Cortex of kidney (tissue), 1 donor: ENCODE measurements at places on chromosomes 2 and 18.

GRCh38 chr2:10000541-10000940, 42.8 kb upstream of the KLF11 start:
- DNase-seq, result no peak

DNA sequence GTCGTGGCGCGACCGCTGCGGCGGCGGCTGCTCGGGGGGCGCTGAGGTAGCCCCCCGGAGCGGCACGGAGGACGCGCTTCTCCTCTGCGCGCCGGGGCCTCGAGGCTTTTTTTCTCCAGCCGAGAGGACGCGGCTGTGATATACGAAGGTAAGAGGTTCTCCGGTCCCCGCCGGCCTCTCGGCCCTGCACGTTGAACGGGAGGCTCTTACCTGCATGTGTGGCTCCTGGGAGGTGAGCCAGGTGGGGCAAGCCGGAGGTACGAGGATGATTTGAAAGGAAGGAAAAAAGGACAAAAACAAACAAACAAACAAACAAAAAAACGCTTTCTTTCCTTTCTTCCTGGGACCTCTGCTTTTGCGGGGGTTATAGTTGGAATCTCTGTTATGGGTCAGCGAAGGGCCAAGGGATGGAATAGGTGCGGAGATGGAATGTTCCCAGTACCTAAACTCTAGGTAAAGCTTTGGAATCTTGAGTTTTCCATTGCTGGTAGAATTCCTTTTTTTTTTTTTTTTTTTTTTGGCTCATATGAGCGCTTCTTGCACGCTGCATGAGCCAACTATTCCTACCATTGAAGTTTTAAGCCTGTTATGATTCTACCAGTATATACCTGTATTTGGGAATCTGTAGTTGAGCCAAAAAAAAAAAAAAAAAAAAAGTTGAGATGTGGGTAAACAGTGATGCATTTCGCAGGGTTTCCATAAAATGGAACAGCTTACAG, 674 bp downstream of the PTPN4 start:
- no peak for DNase-seq

- no peak for DNase-seq
Observed at GRCh38 chr18:22572341-22572740, 154.6 kb upstream of the CTAGE1 start.

GRCh38 chr2:148237911-148238310, 217.0 kb downstream of the MBD5 start:
- DNase-seq, result no peak

DNA sequence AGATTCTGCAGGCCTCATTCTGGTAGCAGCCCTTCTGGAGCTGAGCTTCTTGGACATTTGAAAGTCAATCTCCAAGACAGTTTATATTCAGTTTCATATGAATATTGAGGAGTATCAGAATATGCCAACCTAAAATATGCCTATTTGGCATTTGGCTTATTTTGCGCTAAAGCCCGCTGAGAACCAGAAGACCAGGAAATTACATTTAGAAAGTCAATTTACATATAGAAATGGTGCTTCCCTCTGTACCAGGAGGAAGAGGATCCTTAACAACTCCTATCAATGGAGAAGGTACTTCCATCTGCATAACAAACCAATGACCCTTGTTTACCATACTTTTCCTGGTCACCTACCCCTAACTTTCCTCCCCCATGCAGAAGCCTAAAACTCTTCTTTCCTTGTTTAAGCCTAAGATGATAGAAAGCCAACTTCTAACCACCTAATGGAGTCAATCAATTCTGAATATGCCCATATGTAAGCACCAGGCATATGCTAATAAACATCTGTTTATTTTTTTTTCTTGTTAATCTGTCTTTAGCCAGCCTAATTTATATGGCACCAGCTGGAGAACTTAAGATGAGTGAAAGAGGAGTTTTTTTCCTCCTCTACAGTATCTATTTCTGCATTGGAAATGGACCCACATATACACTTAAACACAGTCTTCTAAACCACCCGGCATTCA, 57.0 kb upstream of the DYNC1I2 start:
- no peak for DNase-seq

GRCh38 chr2:72892506-72893173, 5.4 kb downstream of the SPR start:
- no peak for DNase-seq

- DNase-seq, result no peak
Observed at GRCh38 chr2:55885127-55885943, 38.2 kb downstream of the EFEMP1 start.

DNA sequence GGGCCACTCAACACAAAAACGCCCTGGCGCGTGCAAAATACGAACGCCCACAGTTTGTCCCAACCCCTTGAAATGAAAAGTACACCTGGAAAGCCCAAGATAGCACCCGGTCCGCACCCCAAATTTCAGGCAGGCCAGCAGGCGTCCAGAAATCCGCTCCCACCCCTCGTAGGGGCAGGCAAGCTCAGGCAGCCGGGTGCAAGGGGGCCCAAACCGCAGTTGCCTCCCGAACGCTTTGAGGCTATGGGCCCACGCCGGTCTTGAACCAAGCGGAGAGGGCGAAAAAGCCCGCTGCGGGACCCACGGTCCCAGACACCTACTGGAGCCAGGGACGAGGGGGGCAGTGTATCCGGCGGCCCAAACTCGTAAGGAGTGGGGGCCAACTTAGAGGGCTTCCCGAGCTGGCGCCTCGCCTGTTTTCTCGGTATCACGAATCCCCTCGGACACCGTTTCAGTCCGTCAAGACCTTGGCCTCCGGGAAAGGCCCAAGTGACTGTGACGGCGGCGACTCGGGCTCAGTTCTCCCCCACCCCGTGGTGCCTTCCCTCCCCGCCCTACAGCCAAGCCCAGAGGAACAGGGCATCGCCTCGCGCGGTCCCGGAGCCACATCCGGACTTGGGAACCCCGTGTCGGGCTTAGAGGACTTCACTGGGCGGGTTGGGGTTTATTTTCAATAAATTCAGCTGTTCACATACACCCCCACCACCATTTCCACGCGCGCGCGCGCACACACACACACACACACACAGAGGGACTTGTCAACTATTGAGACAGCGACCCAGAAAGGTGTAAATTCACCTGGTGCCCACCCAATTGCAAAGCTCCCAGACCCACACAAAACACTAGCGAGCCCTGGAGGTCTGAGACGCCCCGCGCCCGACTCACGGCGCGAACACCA, 6.2 kb upstream of the SATB2 start:
- DNase-seq, result no peak

DNA sequence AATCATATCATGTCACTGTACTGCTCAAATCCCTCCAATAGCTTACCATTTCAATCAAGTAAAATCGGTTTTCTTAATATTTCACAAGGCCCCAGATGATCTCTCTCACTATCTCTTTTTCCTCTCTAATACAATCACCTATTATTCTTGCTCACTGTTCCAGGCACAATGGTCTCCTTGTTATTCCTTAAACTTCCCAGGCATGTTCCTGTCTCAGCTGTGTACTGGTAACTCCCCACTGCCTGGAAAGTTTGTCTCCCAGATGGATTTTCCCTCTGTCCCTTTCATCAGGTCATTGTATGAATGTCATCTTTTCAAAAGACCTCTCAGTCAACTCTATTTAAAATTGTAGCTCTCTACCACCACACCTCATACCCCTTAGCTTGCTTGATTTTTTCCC, 30.7 kb upstream of the FANCL start:
- no peak for DNase-seq

- DNase-seq, result no peak
Observed at GRCh38 chr2:54967759-54968365, 82.4 kb downstream of the RTN4 start.

DNA sequence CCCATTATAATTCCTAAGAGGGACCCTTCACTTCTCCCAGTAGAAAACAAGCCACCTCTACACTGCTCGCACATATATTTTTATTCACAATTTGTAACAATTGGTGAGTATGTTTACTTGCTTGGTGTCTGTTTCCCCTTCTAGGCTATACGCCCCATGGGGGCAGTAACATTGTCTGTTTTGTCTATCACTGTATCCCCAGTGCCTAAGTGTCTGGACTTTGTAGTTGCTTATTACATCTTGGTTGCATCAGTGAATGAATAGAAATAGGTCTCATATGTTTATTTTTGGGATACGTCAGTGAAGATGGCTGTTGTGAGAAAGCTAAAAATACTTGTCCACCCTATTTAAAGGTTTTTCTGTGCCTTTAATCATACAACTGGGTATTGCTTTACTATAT, 87.4 kb upstream of the ITGB6 start:
- no peak for DNase-seq

- DNase-seq, result no peak
Observed at GRCh38 chr2:16050908-16051489, 110.6 kb downstream of the MYCN start.

GRCh38 chr2:216724190-216724589, 28.8 kb upstream of the IGFBP5 start:
- DNase-seq, result no peak

GRCh38 chr2:158539176-158540005, 82.6 kb downstream of the PKP4 start:
- DNase-seq, result no peak

GRCh38 chr2:219469186-219469724, 29.4 kb upstream of the GMPPA start:
- no peak for DNase-seq

GRCh38 chr18:38047820-38048219, 482.2 kb upstream of the CELF4 start:
- DNase-seq, result no peak

DNA sequence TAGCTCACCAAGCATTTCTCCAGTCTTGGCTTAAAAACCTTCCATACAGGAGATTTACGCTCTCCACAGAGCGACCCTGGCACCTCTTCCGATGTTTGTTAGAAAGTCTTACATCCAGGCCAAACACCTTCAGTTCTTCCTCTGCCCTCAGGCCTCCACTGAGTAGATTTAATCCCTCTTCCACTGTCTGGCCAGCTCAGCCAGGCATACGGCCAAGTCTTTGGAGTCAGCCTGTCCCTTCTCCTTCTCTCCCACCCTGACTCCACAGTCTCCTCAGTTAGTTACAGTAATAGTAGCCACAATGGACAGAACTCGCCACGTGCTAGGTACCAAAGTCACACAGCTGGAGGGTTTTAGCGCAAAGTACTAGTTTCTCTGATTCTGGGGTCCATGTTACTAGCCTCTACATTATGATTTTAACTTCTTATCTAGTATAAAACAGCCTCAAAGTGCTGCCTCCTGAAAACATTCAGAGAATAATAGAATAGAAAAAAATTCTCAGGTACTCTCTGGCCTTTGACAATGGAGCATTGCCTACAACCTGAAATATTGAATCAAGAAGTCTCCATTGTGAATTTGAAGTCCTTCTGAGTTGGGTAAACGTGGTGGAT, 39.5 kb downstream of the THNSL2 start:
- DNase-seq, result no peak

DNA sequence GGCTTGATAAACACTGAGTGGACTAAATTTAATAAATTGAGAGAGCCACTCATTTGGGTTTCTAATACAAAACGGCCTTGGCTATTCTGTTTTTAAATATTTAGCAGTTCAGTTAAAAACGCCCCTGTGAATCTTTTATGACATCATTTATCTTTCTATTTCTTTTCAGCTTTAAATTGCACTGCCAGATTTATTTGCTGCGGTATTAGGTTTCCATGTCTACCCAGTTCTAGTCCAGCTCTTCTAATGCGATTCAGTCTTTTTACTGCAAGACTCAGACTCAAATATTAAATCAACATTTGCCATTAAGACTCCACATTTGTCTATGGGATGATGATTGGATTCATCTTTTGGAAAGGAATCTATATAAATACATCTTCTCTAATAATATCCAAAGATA, 2174.3 kb upstream of the PIK3C3 start:
- DNase-seq, result no peak

- no peak for DNase-seq
Observed at GRCh38 chr18:13485604-13486003, 240.8 kb downstream of the FAM210A start.

GRCh38 chr18:58336605-58337004, 292.3 kb downstream of the ALPK2 start:
- DNase-seq, result no peak

- no peak for DNase-seq
Observed at GRCh38 chr18:54558609-54559585, 32.1 kb upstream of the DYNAP start.

- no peak for DNase-seq
Observed at GRCh38 chr18:79521416-79522205, 125.9 kb downstream of the NFATC1 start.

DNA sequence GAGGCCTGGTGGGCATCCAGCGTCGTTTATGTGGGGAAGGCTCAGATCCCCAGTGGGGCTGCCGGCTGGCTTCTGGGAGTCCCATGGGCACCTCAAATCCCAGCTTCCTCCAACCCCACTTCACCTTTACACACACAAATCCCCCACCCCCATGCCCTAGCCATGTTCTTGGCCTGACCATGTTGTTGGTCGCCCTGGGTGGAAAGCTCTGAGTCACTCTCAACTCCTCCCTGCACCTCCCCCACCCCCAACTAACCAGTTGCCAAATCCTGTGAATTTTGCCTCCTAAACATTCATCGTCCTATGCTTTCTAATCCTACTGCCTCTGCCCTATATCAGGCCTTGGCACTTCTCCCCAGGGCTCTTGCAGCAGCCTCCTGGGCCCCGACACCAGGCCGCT, 6.4 kb downstream of the TNS1 start:
- no peak for DNase-seq

DNA sequence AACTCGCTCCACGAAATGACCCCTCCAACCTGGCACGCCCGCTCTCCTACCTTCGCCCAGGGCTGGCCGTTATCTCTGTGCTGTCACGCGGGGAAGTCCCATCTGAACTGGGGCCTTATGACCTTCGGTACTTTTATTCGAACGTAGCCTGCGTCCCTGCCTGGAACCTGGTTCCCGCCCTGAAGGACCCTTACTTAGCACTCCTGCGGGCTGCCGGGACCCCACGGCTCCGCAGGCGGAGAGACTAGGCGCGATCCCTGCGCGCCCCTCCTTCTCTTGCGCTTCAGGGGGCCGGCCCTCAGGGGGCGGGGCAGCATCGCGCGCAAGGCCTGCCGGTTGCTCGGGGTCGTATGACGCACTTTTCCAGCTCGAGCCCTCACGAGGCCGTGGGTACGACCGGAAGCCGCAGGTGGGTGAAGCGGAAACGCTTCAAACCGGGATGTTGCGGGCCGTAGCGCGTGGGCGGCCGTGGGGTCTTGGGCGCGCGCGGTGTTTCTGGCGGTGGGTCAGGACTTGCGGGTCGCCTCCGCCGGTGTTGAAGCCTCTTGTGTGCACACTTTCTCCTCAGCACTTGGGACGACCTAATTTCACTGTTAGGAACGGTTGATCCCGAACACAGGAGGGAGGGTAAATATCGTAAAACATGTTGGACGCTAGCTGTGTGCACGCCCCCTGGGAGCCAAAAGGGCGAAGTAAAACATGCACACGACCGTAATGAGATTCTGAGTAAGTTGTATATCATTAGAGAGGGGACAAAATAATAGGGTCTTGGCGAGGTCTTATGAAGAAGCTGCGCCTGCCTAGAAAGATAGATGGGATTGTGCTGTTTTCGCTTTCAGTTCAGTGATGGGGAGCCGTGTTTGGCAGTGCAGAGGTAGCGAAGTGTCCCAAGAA, at the start of the genes LIPT1 and TSGA10:
Gene LIPT1 (plus strand): TSS at position 325 of the 894 bp plus-strand sequence. CDS start 6,991 bp downstream, outside the sequence.
Gene TSGA10 (minus strand): TSS at position 300 of the 894 bp plus-strand sequence. CDS start 45,503 bp downstream, outside the sequence.
- peak; percentile 45 for DNase-seq

DNA sequence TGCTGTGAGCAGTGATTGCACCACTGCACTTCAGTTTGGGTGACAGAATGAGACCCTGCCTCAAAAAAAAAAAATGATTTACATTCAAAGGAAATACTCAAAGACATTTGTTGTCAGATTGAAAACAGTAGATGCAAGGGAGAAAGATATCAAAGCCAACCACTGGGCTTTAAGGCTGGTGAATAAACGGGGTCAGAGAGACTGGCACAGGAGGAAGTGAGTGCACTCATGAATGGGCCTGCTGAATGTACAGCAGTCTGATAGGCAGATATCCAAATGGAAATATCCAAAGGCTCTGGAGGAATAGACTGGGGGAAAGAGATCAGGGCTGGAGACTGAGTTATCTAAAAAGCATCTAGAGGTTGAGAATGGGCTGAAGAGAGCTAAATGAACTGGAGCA, 10.9 kb downstream of the RNF125 start:
- no peak for DNase-seq
